ENCODE measurements at places on chromosomes 7 and 10.

DNA sequence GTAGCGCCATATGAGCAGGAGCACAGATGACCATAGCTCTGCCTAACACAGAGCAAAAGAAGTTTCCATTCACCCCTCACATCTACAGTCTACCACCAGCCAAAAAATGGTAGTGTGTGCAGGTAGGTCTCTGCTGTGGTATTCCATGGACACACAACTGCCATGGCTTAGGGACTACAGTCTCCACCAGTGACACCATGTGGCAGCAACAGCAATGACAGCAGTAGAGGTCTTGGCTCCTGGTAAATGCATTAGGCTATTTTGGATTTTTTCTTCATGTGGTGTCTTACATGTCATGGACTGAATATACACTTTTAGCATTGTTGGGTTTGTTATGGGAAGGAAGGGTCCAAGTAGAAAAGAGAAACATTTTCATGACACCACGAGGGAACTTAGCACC lies 70.1 kb upstream of the CABCOCO1 start:
- peak; percentile 14 for DNase-seq
- no peak overlapping the region for H3K27ac ChIP-seq

DNA sequence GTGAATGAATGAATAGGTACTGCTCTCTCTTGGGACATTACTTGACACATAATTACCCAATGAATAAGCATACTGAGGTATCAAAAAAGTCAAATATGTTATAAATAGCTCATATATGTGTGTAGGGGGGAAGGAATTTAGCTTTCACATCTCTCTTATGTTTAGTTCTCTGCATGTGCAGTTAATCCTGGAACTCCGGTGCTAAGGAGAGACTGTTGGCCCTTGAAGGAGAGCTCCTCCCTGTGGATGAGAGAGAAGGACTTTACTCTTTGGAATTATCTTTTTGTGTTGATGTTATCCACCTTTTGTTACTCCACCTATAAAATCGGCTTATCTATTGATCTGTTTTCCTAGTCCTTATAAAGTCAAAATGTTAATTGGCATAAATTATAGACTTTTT lies 1.2 kb downstream of the CFTR start:
- H3K27me3 ChIP-seq = peaks cover 8% of the 10 kb centered on the region
- H3K4me3 ChIP-seq = peak overlapping the region; percentile 73
- H3K4me1 ChIP-seq = no peaks in the 10 kb centered on the region
- peak overlapping the region; percentile 92 for H3K27ac ChIP-seq

DNA sequence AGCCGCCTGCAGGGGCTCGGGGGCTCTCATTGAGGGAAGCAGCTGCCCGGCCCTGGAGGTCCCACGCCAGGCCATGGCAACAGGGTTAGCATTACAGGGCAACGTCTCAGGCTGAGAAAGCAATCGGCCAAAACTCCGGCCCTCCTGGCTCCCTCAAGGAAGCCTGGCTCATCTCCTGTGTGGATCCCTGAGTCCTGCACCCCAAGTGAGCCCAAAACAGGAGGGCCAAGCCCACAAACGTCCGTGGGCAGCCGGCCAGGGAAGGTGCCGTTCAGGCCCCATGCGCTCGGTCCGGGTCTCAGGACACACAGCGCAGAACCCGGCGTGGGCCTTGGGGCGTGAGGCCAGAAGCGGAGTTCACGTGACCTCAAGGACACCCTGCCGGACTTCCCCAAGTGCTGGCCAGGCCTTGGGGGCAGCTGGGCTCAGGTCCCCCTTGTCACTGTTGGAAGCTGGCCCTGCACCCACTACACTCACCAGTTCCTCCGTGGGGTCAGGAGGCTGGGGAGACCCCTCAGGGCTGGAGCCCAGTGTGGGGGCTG lies 8.0 kb upstream of the PWWP2B start:
- no peak overlapping the region for H3K27ac ChIP-seq
- no peak overlapping the region for H3K4me3 ChIP-seq
- H3K27me3 ChIP-seq = no peaks in the 10 kb centered on the region
- peaks cover 17% of the 10 kb centered on the region for H3K4me1 ChIP-seq
- no peak for DNase-seq

GRCh38 chr7:47837826-47838225 lies 110.4 kb downstream of the PKD1L1 start:
- DNase-seq = no peak
- H3K36me3 ChIP-seq = no peaks in the 10 kb centered on the region
- H3K4me1 ChIP-seq = no peaks in the 10 kb centered on the region
- no peaks in the 10 kb centered on the region for H3K27me3 ChIP-seq

DNA sequence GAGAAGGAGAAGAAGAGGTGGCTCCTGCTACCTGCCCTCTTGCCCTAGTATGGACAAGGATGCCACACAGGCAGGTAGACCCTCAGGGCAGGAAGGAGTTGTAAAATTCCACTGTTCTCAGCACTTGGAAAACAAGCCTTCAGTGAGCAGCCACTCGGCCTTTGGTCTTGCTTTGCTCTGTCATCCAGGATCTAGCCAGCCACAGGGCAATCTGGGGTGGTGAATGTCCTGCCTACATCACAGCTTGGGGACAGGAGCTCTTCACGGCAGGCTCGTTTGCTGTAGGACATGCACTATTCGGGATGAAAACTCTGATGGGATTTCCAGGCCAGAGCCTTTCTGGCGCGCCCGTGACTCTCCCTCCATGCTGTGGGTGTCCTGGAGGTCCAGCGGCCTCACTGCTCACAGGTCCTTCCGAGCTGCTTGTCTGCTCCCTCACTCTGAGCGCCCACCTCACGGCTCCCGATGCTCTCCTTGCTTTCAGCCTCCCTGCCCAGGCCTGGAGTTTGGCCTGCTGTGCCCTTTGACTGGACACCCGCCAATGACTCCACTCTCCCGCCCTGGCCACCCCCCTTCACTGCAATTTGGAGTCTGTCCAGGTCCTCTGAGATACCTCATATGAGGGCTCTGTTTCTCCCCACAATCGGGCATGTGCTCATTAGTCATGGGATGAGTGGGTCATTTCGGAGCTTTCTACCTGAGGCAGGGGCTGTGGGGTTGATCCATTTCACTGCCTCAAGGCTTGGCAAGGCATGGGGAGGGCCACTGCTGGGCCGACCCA lies 227.2 kb upstream of the GRB10 start:
- H3K27ac ChIP-seq = no peak overlapping the region
- no peak overlapping the region for H3K4me3 ChIP-seq
- H3K27me3 ChIP-seq = no peaks in the 10 kb centered on the region
- H3K36me3 ChIP-seq = no peaks in the 10 kb centered on the region

DNA sequence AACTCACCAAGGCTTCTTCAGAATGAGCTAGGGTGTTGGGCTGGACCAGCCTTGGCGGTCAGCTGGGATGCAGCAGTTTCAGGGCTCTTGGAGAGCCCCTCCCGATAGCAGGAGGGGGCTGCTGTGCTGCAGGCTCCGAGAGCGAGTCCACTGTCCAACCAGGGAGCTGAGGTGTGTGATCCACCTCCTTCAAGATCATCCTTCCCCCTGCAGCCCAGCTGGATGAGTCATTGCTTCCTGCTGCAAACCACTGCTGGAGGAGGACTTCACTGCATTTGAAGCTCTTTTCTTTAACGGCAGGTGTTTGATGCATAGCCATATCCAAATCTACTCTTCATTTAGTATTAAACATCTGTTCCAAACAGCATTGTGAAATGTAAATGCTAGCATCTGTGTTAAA lies 54.2 kb upstream of the EBF3 start:
- H3K4me1 ChIP-seq = no peaks in the 10 kb centered on the region
- H3K27ac ChIP-seq = no peak overlapping the region
- H3K27me3 ChIP-seq = no peaks in the 10 kb centered on the region
- DNase-seq = peak; percentile 40

GRCh38 chr10:98528166-98528804 lies 81.5 kb upstream of the HPS1 start:
- no peak for DNase-seq
- H3K4me3 ChIP-seq = no peak overlapping the region
- no peaks in the 10 kb centered on the region for H3K36me3 ChIP-seq
- no peaks in the 10 kb centered on the region for H3K4me1 ChIP-seq
- no peak overlapping the region for H3K27ac ChIP-seq

GRCh38 chr7:139913021-139913844 lies 84.2 kb downstream of the TBXAS1 start:
- H3K27me3 ChIP-seq = no peaks in the 10 kb centered on the region
- DNase-seq = no peak
- H3K36me3 ChIP-seq = no peaks in the 10 kb centered on the region
- no peak overlapping the region for H3K27ac ChIP-seq
- peaks cover 24% of the 10 kb centered on the region for H3K4me1 ChIP-seq

GRCh38 chr10:132882069-132882951 lies 60.1 kb downstream of the CFAP46 start:
- no peaks in the 10 kb centered on the region for H3K36me3 ChIP-seq
- H3K4me3 ChIP-seq = no peak overlapping the region
- H3K4me1 ChIP-seq = no peaks in the 10 kb centered on the region
- DNase-seq = no peak

DNA sequence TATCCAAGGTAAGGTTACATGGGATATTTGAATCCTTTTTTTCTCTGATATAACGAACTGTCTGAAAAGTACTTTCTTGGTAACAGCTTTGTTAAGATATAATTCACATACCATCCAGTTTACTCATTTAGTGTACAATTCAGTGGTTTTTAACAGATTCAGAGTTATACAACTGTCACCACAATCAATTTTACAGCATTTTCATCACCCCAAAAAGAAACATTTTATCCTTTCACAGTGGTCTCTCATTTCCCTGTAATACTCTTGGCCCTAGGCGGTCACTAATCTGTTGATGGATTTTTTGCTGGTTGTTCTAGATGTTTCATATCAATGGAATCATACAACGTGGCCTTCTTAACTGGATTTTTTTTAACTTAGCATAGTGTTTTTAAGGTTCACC lies 91.6 kb downstream of the GLCCI1 start:
- no peaks in the 10 kb centered on the region for H3K27me3 ChIP-seq
- DNase-seq = no peak
- H3K4me3 ChIP-seq = no peak overlapping the region
- no peaks in the 10 kb centered on the region for H3K4me1 ChIP-seq

DNA sequence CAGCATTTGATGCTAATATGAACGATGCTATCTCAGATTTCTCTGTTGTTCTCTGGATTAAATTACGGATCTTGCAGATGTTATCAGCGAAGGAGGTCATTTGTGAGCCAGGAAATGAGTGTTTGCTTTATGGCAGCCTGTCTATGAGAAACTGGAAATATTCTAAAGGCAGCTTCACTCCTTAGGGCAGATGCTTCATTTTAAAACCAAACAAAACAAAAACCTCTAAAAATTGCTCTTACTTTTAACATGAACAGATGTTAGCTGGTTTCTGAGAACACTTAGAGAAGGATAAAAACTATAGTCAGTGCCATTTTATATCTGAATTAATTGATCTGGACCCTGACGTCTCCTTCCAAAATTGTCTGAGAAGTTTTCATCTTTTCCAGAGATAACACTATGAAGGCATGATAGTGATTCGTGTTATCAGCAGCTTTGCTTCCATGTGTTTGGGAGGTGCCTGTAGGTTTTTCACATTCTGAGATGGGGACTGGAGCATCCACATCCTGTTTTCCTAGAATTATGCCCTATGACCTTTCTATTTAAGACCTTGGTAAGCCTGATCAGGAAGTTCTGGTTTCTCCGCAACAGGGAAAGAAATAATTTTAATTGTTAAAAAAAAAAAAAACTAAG lies 53.1 kb downstream of the CPED1 start:
- peak overlapping the region; percentile 7 for H3K27ac ChIP-seq
- H3K4me3 ChIP-seq = no peak overlapping the region
- DNase-seq = no peak
- H3K27me3 ChIP-seq = no peaks in the 10 kb centered on the region
- H3K36me3 ChIP-seq = no peaks in the 10 kb centered on the region
- peaks cover 5% of the 10 kb centered on the region for H3K4me1 ChIP-seq

DNA sequence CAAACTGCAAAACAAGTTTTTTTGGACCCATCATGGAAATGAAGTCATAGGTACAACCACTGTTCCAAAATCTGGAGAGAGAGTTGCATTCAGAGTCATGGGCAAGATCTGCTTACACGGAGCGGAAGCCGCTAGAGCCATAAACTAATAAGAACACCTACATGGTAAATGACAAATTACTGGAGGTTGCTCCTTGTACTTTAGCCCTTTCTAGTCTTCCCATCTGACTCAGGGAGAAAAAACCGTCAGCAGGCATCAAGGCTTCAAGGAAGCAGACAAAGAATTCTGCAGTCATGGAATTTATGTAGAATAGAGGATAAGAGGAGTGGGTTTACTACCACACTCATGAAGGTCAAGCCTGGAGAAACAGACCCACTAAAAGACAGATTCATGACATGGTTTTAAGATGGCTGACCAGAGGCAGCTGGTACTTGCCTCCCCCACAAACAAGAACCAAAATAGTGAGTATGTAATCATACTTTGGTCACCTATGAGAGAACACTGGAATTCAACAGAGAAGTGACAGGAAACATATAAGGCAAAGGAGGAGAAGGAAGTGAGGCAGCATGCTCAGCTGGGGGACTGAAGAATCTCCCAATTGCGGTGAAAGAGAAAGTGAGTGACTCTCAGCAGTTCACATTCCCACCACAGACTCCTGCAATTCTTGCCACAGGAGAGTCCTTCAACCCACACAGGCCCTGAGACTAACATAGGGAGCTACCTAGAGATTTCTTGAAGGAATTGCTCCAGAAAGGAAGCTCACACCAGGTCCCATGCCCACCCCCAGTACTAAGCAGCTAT lies 42.4 kb upstream of the ASAH2 start:
- H3K4me1 ChIP-seq = no peaks in the 10 kb centered on the region
- H3K4me3 ChIP-seq = no peak overlapping the region
- DNase-seq = peak; percentile 52
- H3K27ac ChIP-seq = peak overlapping the region; percentile 82

DNA sequence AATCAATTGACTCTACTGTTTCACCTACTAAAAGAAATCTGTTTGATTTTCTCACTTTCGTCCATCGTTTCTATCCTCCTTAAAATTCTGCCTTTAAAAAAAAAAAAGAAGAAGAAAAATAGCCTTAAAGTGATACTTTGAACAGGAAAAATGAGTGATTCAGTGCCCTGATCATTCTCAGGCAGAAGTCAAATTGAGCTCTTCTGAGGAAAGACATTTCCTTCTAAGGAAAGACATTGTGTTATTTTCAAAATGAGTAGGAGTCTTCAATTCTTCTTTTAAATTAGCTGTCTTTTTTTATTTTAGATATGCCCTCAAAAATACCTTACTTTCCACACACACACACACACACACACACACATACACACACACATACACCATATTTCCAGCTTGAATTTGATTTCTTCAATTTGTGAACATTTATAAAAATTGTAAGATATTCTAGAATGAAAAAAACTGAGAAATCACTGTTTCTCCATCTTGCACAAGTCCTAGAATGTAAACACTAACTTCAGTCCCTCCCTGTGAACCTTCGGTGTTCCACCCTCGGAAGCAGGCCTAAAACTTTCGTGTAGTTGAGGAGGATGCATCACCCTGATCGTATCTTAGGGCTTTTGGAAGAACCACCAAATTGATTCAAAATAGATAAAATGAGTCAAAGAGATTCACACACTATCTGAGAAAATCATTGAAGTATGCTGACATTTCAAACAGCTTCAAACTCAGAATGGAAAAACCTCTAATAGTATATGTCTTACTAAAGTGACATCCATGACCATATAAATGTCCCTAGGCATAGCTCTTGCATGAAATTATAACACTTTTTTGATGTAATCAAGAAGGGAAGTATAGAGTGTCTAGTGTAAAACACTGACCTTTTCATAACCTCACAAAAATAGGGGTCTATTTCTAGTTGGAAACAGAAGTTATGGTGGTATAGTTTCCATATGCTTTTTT lies 270.8 kb downstream of the GATA3 start:
- H3K4me3 ChIP-seq = no peak overlapping the region
- DNase-seq = no peak
- no peaks in the 10 kb centered on the region for H3K36me3 ChIP-seq
- H3K27ac ChIP-seq = no peak overlapping the region
- H3K27me3 ChIP-seq = peaks cover 11% of the 10 kb centered on the region
- no peaks in the 10 kb centered on the region for H3K4me1 ChIP-seq

- no peak for DNase-seq
- no peak overlapping the region for H3K27ac ChIP-seq
- no peaks in the 10 kb centered on the region for H3K36me3 ChIP-seq
- no peak overlapping the region for H3K4me3 ChIP-seq
Measured at GRCh38 chr10:132532749-132533560, 4.6 kb upstream of the INPP5A start.

All from hepatocyte (in vitro differentiated cells).